Urothelium cell line (cell line): ENCODE measurements at places on chromosomes 1 and 21.

- no peak for DNase-seq
Measured at GRCh38 chr1:97936976-97937375, 16.1 kb upstream of the DPYD start.

DNA sequence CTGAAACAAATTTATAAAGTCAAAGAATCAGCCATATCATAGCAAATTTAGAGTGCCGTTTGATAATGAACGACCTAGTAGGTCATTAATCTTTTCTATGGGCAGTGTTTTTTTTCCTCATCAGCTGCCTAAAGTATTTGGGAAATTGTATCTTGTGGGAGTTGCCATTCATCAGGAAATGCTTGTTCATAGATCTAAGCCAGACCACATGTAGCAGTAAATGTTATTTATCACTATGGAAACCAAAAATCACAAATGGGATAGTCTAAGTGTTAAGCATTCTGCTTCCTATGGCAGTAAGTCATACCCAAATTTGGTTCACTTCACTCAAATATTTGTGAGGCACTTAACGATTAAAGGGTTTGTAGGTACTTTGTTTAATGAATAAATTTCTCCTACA, 52.9 kb downstream of the LRRC8D start:
- DNase-seq = no peak

GRCh38 chr1:20430355-20431175, 55.4 kb downstream of the CAMK2N1 start:
- peak; percentile 61 for DNase-seq

DNA sequence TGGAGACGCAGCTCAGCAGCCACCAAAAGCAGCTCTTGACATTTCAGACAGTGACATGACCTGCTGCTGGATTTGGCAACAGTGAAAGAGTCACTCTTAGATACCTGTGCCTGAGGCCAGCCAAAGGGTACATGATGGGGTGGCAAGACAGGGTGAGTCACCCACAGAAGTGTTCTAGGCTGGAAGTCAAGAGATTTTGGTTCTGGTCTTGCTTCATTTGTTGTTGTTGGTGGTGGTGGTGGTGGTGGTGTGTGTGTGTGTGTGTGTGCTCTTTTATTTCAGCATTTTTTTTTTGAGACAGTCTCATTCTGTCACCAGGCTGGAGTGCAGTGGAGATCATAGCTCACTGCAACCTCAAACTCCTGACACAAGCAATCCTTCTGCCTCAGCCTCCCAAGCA, 25.8 kb downstream of the SHISAL2A start:
- DNase-seq = no peak

DNA sequence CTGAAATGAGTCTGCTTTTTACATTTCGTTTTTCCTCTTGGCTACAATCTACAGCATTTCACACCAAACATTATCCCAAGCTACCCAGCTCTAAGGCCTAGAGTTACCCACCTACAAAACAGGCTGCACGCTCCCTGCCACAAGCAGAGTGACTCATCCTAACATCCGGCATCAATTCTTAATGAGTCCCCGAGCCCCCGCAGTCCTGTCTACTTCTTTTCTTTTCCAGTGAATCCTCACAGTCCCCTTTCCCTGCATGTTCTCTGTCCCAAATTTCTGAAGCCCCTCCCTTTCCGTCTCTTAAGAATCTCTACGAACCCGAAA, 650 bp downstream of the PCNX2 start:
- DNase-seq = peak; percentile 60

GRCh38 chr1:234899041-234899729, 229.5 kb downstream of the TOMM20 start:
- DNase-seq = peak; percentile 41

DNA sequence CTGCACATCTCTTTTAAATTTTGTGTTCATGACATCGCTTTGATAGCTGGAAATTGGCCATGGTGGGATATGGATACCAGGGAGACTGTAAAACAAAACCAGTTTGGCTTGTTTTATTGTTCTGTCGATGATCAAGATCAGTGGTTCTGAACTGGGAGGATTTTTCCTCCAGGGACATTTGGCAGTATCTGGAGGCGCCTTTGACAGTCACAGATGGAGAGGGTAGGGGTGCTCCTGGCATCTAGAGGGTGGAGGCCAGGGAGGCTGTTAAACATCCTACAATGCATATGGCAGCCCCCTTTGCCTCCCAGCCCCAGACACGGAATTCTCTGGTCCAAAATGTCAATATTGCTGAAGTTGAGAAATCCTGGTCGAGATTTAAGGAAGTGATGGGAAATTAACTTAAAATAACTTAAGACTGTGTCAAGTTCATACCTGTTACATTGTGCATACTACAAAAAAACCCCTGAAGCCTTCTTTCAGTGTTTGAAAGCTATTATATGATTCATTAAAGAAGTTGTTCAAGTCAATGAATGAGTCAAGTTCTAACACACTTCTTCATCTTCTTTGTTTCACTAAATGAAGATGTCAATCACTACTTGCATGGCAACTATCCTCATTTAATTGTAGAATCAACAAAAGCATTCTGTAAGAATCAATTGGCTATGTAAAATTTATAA, 150.9 kb downstream of the KCNJ6 start:
- no peak for DNase-seq

DNA sequence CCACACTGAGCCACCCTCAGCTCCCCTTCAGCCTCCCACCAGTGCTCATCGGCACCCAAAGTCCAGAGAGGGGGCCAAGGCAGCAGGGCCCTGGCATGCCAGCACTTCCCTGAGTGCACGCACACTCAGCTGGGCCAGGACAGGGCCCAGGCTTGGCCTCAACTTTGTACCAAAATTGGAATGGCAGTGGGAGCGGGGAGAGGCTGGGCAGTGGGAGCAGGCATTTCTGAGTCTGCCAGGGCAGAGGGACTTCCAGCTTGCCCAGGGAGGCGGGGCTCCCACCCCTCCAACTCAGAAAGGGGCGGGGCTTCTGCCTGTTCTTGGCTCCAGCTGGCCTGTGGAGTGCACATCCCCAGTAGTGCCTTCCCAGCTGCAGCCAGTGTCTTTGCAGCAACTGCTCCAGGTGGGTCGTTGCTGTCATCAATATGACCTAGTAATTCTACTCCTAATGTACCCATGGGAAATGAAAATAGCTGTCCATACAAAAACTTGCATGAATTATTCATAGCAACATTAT, 10.3 kb upstream of the SNX7 start:
- DNase-seq = no peak

DNA sequence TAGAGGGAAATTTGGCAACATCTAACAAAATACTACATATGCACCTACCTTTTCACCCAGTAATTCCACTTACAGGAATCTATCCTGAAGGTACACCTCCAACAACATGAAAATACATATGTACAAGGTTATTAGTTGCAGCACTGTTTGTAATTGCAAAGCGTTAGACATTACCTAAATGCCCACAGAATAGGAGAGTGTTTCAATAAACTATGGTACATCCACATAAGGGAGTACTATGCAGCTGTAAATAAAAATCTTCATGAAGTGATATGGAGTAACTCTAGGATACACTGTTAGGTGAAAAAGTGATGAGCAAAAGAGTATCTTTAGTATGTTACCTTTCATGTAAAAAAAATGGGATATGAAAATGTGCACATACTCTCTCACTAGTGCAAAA, 126.1 kb downstream of the ACBD6 start:
- DNase-seq = no peak

GRCh38 chr1:97090725-97091124, 369.1 kb downstream of the PTBP2 start:
- no peak for DNase-seq

DNA sequence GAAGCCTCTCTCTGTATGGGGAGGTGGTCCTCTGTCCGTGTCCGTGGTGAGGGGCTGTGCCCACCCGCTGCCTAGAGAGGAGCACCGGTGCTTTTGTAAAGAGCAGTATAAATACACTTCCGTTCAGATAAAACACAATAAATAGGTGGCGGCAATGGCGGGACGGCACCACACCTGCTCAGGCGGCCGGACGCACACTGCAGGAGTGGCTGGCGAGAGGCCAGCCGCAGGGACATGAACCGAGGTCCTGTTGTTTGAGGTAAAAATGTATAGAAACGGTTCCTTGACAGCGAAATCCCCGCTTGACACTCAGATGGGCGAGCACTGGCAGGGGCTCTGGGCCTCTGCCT, 40.8 kb downstream of the KRTAP10-1 start:
- DNase-seq = no peak

- DNase-seq = no peak
Measured at GRCh38 chr1:206829875-206830274, 35.5 kb upstream of the IL20 start.

- DNase-seq = no peak
Measured at GRCh38 chr1:100134872-100135271, 1.9 kb downstream of the TRMT13 start.

DNA sequence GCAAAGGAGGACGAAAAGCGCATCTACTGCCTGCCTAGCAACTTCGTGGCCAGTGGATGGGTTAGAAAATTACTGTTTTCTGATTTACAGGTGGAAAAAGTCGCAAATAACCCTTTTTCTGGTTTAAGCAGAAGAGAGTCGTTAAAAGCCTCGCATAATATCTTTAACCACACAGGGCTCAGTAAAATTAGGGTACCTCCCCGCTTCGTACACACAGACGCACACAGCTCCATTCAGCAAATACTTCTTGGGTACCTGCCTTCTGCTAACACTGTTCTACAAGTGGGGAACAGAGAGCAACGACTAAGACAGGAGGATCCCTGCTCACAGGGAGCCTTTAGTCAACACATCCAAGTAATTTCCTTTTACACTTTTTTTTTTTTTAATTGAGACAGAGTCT, 704 bp downstream of the ALG6 start:
- DNase-seq = peak; percentile 10

DNA sequence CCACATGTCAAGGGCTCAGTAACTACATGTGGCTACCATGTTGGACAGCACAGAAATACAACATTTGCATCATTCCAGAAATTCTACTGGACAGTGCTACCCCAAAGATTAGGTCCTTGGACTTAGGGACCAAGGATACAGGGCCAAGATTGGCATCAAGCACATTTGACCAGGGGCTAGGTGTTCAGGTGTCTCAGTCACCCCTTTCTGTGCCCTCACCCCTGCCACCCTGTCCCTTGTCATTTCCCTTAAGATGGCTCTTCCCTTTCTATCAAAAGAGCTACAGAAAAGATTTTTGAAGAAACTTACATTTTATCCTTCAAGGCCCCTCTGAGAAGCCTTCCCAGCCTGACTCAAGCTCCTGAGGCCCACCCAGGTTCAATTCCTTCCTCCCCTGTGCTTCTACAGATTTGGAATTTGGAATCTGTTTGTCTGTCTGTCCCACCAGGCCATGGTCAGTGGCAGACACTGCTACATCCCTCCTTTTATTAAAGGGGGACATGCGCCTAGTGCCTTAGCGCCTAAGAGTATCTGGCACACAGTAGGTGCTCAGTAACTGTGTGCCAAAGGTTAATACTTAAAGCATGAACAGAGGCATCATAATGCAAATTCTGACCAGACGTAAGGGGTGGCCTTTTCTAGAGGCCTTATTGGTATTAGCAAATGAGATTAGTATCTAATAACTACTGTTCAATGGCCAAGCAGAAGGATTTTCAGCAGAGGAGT, 21.4 kb downstream of the CSF1 start:
- DNase-seq = no peak

- no peak for DNase-seq
Measured at GRCh38 chr1:213689260-213689659, 298.5 kb upstream of the PROX1 start.

DNA sequence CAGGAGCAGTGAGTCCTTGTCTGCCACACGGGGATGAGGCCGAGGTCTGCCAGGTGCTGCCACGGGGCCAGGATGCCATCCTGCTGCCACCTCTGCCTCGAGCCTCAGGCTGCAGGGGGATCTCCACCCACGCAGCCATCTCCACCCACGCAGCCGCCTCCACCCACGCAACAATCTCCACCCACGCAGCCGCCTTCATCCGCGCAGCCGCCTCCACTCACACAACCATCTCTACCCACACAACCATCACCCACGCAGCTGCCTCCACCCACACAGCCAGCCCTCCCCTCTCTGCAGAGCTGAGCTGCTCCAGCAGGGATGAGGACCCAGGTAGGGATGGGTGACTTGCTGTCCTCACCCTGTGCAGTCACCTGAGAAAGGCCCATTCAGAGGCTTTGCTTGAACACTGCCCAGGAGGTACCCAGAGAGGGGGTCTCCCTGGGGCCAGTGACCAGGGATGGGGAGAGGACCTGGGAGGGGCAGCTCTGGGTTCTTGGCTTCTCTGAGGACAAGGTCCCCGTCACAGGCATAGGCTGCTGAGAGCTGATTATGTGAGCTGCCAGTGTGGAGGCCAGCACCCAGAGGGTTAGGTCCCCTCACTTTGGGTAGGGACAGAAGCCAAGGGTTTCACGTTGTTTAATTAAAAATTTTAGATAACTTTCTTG, 46.6 kb upstream of the TTC34 start:
- DNase-seq = no peak

GRCh38 chr1:197519741-197520334, 251.8 kb downstream of the CRB1 start:
- DNase-seq = peak; percentile 6

GRCh38 chr1:10827377-10828333, 31.2 kb upstream of the CASZ1 start:
- no peak for DNase-seq

DNA sequence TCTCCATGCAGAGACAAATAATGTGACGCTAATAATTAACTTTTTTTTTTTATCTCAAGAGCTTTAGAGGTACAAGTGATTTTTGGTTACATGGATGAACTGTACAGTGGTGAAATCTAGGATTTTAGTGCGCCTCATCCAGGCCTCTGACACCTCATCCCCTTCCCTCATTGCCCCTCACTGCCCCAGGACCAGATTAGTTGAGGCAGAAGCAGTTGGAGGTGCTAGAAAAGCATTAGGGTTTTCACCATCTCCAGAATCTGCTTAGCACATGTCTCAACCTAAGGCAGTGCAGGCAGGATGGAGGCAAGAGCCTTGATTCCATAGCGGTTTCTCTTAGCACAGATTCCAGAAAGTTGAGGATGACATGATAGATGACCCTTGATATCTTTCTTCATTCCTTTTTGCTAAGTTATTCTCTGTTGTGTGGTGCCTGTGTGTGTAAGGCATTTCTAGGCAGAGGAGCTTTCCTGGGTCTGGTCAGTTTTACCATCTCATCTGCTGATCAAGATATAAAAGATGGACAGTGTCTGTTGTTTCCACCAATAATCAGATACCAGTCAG, 16.3 kb upstream of the IL10 start:
- DNase-seq = no peak

- no peak for DNase-seq
Measured at GRCh38 chr1:205328476-205328875, 6.9 kb upstream of the NUAK2 start.

GRCh38 chr1:225881081-225881958, 860 bp downstream of the TMEM63A start:
- peak; percentile 58 for DNase-seq

DNA sequence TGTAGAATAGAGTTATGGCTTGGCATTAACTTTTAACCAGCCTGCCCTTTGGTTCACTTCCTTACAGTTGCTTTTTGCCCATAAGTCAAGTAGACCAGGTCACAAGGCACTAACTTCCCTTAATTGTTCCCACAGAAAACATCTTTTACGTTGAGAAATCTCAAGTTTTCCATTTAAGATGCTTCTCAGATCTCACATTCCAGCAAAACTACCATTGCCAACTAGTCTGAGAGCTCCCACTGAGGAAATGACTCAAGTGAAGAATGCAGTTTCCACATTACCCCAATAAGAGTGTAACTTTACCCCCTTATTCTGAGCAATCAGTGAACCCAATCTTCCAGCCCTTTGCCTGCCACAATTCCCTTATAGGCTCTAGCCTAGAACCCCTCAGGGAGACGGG, 502.2 kb upstream of the OLFM3 start:
- DNase-seq = no peak
